MCF 10A (cell line): ENCODE measurements at places on chromosomes 3 and 15.
A peak's percentile ranks its signal among the peaks of the same experiment; 100 is the strongest.

DNA sequence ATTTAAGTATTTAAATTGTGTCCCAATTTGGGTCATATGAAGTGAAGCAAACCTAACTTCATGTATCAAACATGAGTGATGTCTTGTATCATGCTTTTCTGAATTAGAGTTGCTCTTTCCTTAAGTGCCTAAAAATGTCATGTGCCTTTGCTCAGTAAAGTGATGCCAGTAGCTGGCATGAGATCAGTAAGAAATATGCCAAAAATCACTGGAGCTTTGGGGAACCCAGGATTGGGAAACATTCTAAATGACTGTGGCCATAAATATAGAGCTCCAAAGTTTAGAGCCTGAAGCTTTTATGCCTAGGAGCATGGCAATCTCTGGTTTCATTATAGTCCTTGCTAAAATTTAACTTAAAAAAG is 33.8 kb downstream of the RBMS3 start:
- no peak for DNase-seq

- no peak for DNase-seq
Observed at GRCh38 chr3:117746066-117746465, 1036.5 kb downstream of the TUSC7 start.

DNA sequence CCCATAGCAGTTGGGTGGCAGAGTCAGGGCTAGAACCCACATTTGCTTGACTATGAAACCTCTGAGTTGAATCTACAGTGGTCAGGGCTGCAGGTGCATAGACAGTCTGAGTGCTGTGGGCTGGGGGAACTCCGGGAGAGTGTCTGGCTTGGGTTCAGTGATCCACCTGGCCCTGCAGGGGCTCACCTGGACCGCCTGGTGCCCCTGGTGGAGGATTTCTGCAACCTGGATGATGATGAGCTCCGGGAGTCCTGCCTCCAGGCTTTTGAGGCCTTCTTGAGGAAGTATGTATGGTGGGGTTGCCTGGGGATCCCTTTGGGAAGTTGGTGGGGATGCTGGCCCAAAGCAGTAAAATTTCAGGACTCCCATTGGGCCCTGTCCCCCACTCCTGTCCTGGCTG is 16.3 kb downstream of the CAND2 start:
- no peak for DNase-seq

GRCh38 chr3:14822670-14823390 is 4.1 kb downstream of the FGD5 start:
- no peak for DNase-seq

GRCh38 chr3:190616637-190617036 is 102.8 kb downstream of the IL1RAP start:
- DNase-seq = no peak

DNA sequence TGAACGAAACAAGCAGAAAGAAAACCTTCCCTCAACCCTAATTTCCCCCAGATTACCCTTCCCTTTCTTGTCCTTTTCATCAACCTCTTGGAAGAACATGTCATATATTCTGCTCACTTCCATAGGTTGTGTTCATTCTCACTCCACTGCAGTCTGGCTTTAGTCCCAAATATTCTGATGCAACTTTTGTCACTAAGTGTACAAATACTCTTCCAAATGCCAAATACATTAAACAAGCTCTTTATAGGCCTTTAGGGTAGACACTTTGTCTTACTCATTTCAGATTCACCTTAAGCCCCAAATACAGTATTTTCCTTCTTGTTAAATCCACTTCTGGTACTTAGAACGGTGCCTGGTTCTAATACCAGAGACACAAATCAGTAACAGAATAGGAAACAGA is 406.5 kb upstream of the CDIN1 start:
- peak; percentile 35 for DNase-seq

DNA sequence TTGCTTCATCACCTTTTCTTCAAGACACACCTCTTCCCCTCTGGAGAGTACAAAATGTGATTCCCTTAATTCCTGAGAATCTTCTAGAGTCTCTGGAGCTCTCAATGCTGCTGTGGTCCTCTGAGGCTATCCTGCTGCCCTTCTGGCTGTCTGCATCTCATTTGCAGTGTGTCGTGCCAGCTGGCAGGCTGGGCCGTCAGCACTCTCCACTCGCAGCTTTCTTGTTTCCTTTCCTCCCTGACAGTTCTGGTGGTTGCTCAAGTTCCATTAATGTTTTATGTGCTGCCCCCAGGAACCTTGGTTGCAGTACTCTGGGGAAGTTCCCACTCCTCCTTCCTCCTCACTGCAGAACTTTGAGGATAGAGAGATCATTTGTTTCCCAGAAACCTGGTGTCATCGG is 210.8 kb upstream of the ROPN1 start:
- no peak for DNase-seq

DNA sequence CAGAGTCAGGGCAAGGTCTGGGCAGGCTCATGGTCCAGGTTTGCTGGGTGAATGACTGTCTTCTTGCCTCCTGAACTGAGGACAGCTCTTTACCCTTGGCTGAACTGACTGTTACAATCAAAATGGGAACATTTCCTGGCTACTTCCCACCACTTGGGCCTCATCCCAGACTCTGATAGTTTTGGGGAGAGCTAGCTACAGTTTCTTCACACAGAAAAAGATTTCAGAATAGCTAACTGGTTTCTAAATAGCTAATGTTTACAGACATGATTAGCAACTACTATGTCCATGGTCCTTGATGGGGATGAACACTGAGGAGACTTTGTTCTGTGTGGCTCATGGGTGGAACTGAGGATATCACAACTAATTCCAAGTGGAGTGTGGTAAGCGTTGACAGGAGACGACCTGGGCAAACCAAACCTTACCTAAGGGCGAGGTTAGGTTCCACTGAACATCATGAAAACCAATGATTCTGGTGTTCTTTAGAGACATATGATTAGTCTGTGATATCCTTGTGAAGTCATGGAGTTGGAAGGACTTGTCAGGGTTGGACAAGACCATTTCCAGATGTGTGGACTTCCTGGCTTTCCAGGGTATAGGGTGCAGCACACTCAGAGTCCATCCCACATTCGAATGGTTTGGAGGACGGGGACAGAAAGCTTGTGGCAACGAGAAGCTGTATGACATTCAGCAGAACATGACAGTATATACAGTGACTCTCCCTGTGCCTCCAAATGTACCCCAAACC is 7.3 kb downstream of the ALPK3 start:
- no peak for DNase-seq
